ENCODE measurements at places on chromosomes 11 and 22.

GRCh38 chr11:133934599-133935550, 21.9 kb downstream of the IGSF9B start:
- peak; percentile 93 for ATAC-seq

- ATAC-seq: peak; percentile 94
Observed at GRCh38 chr11:74138572-74138971, 32.2 kb downstream of the C2CD3 start.

- ATAC-seq: no peak
Observed at GRCh38 chr22:48784701-48785503, 1042.8 kb downstream of the BRD1 start.

- ATAC-seq: no peak
Observed at GRCh38 chr22:29673361-29674066, 46.3 kb upstream of the CABP7 start.

- ATAC-seq: no peak
Observed at GRCh38 chr11:134837166-134837886, 425.3 kb upstream of the B3GAT1 start.

GRCh38 chr11:32891657-32892354, 805 bp upstream of the QSER1 start:
- ATAC-seq: no peak

DNA sequence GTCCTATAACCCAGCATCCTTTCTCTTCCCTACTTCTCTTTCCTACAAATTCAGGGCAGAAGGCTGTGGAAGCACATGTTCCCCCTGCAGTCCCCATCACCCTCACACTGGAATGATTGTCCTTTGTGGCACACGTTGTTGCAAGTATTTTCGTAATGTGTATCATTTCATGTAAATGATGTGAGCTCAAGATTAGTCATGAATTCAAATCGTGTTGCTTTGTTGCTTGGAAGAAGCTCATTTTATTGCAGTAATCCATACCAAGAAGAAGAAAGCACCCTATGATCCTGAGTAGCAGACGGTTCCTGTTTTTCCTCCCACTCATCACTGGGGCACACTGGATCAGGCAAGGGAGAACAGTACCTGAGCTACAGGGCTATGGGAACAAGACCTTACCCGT, 173.4 kb downstream of the NCAM1 start:
- ATAC-seq: no peak

- no peak for ATAC-seq
Observed at GRCh38 chr11:5550440-5551095, 2.2 kb upstream of the OR52H1 start.

GRCh38 chr11:133600786-133601185, 68.5 kb upstream of the OPCML start:
- no peak for ATAC-seq

- no peak for ATAC-seq
Observed at GRCh38 chr11:8763070-8763685, 80.6 kb downstream of the RPL27A start.

GRCh38 chr22:23415490-23415851, 164.6 kb downstream of the IGLL1 start:
- no peak for ATAC-seq

DNA sequence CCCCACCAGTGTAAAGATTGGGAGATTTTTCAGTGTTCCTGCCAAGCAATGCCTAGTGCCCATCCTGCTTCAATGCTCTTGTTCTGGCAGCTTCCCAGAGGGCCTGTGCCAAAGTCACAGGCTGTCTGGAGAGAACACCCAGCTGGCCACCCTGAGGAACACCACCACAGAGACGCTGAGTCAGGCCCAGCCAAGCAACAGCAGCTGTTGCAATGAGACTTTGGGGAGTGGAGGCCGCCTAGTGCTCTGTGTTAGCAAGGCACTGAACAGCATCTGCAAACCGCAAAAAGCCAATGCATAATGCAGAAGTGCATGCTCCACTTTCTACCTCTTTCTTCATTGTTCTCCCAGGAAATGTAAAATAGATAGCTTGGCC, 168.1 kb downstream of the NXPE2 start:
- no peak for ATAC-seq

- ATAC-seq: no peak
Observed at GRCh38 chr11:69470301-69470700, 11.2 kb upstream of the LINC01488 start.

DNA sequence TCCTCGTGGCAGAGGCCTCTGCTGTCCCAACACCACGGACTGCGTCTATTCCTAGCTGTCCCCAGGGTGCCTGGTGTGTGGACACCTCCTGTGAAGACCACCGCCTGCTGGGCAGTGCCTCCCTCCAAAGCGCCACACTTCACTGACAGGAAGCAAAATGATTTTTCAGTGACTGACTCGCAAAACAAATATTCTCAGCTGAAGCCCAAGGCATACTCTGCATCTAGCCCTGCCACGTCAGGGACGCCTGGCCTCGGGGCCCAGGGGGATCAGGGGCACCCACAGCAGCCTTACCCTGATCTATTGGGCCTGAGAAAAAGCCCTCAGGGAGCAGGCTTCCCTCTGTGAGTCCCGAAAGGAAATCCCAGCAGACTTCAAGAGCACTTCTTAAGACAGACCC, 2.2 kb downstream of the BRD1 start:
- no peak for ATAC-seq

DNA sequence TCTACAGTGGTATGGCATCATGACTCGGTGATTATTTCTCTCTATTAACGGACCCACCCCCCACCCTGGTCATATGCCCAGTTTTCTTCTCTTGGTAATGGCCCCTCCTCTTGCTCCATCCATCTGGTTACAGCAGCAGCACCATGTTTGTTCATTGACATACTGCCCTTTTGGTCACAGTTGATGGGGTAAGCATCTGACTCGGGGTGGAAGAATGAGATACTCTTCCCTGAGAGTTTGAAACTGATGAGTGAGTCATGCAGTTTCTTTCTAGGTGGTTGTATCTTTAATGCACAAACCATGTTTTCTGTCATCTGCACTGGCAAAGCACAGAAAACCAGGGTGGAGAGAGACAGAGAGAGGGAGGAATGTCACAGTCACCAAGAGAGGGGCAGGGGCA, 126.0 kb downstream of the SYN3 start:
- no peak for ATAC-seq

DNA sequence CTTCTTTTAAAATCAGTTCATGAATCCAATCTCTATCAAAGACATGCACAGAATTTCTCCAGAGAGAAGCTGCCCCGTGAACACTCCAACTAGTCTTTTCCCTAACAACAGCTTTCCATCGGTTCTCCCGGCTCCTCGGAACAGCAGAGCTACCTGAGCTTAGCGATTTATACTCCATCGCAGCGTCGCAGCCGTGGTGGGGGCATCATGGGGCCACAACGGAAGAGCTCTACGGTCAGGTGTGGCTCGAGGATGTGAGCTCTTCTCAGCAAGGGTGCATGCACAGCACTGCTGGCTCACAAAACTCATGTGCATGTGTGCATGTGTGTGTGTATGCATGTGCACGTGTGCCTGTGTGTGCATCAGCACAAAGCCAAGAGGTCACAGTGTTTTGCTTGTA, 11.7 kb upstream of the MOB2 start:
- no peak for ATAC-seq

- no peak for ATAC-seq
Observed at GRCh38 chr11:66230156-66230555, 38.3 kb upstream of the RAB1B start.

- ATAC-seq: no peak
Observed at GRCh38 chr11:99135508-99135907, 114.8 kb downstream of the CNTN5 start.

DNA sequence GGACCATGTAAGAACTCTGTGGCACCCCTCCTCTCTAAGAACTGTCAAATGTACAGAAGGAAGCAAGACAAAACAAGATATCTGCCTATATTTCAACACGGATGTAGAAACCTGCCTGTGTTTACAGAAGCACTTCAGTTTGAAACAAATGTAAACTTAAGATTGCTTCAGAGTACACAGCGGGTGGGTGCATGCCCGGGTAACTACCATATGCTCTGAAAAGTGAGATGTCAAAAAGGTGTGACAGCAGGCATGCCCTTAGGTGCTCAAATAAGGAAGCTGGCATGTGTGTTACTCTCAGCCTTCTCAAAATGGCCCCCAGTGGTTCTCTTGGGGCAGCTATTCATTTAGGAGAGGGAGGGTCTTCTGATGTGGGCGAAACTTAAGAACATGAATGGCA, 5.2 kb downstream of the ACP2 start:
- ATAC-seq: peak; percentile 63

DNA sequence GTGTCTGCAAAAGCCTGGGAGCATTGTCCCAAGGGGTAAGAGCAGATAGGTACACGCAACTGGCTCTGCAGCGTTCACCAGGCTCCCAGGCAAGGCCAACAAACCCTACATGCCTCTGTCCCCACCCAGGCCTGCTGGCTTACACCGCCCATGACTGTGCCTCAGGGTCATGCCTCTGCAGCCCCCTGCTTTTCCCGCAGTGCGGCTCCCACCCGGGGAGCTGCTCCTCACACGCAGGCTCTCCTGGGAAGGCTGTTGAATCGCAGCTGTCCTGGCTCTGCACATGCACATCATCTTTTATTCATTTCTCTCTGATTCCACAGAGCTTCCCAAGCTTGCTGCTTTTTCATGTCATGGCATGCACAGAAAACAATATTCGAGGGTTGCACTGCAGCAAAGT, 29.2 kb upstream of the B3GAT1 start:
- ATAC-seq: no peak

- ATAC-seq: peak; percentile 13
Observed at GRCh38 chr11:79617561-79617960, 176.7 kb upstream of the TENM4 start.

DNA sequence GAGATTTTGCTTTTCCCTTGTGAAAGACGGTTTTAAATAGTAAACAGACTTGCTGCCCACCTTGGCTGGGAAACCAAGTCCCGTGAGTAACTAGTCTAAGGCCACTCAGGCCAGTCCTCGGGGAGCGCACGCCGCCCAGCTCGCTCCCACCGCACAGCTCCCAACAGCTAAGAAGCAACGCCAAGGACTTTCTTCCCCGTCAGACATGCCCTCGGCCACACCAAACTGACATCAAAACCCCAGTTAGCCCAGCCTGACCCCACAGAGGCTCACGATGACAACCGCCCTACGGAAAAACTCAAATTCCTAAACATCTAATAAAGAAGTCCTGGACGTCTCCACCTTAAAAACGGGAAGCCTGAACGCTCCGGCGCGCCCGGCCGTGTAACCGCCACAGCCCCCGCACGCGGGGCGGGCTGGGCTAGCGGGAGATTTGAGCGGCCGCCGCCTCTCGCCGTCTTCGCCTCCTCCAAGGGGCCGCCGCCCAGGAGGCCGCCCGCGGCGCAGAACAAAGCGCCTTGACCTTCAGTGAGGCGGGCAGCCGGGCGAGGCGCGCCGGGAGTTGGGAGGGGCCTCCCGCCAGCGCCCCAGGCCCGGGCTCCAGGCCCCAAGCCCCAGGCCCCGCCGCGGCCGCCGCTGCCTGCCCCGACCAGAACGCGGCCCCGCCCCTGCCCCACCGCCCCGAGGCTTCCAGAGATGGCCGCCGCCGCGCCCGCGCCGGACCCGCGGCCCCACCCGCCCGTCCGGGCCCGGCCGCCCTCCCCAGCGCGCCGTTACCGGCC, 486 bp downstream of the NAP1L4 start:
- ATAC-seq: peak; percentile 67

GRCh38 chr11:66967670-66968425, 7.3 kb upstream of the C11orf86 start:
- peak; percentile 66 for ATAC-seq

- no peak for ATAC-seq
Observed at GRCh38 chr11:115181538-115181937, 322.7 kb downstream of the CADM1 start.

GRCh38 chr22:48919851-48920589, 907.7 kb downstream of the BRD1 start:
- no peak for ATAC-seq

- ATAC-seq: no peak
Observed at GRCh38 chr22:46158283-46158682, 8.0 kb downstream of the PPARA start.

- no peak for ATAC-seq
Observed at GRCh38 chr11:47332303-47332711, 20.2 kb downstream of the MYBPC3 start.

- no peak for ATAC-seq
Observed at GRCh38 chr22:27344546-27344945, 457.0 kb downstream of the MN1 start.

DNA sequence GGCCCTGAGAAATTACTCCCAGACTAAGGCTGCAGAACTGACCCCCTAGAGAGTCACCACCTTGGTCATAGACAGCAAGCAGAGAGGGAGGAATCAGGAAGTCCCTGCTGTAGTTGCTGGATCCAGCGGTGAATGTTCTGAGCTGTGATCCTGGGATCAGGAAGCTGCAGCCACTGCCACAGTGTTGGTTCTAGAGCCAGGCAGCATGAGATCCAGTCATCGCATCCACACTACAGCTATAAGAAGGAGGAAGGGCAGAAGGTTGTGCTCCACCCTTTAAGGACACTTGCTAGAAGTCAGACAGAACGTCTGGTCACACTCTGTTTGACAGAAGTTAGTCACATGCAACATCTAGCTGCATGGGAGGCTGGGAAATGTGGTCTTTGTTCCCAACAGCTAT, 104.7 kb upstream of the OR4B1 start:
- peak; percentile 27 for ATAC-seq

DNA sequence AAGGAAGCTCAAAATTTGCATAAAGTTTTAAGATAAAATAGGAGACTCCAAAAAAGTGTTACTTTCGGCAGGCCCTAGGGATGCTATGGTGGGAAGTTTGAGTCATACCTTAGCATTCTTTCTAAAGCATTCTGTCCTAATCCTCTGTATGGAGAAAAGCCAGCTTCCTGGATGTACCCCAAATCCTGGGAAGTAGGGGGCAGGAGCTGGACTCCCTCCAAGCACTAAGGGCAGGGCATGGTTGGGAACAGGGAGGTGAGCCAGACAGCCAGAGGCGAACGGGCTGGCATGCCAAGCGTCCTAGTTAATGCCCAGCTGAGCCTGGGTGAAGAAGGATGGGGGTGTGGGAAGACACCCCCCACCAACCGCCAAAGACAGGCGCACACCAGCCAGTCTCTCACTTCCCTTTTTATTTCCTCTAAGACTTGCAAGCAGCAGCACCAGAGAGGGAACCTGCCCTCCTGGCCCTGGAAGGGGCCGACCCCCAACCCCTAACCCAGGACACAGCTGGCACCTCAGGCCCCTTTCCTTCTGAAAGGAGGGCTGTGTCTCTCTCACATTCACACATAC, 23.9 kb downstream of the RTN4RL2 start:
- peak; percentile 10 for ATAC-seq

GRCh38 chr11:58775066-58775708, 43.4 kb upstream of the GLYAT start:
- no peak for ATAC-seq

GRCh38 chr11:71488681-71489270, 35.8 kb downstream of the NADSYN1 start:
- ATAC-seq: no peak

- no peak for ATAC-seq
Observed at GRCh38 chr22:43370036-43370435, 26.9 kb upstream of the SCUBE1 start.

- no peak for ATAC-seq
Observed at GRCh38 chr11:116777056-116777455, 4.3 kb upstream of the BUD13 start.

GRCh38 chr11:47398551-47398950, 9.8 kb upstream of the SLC39A13 start:
- no peak for ATAC-seq
